ENCODE measurements at places on chromosomes 16 and 17.

GRCh38 chr17:46171939-46172338 lies 21.3 kb downstream of the KANSL1 start:
- no peak for DNase-seq

GRCh38 chr17:44922136-44922535 lies 6.8 kb upstream of the GFAP start:
- DNase-seq: no peak

DNA sequence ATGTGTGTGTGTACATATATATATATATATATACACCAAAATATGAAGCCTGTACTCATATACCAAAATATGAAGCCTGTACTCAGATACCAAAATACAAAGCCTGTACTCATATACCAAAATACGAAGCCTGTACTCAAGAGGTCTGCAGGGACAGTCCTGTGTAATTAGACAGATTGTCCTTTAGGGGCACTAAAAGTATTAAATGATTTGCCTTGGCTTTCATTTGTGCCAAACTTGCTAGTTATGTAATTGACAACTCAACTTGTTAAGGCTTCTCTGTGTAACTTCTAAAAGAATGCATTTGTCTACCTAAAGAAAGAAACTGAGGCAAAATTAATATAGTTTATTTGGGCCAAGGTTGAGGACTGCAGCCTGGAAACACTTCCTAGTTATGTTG lies 30.8 kb upstream of the DHX40 start:
- DNase-seq: no peak

DNA sequence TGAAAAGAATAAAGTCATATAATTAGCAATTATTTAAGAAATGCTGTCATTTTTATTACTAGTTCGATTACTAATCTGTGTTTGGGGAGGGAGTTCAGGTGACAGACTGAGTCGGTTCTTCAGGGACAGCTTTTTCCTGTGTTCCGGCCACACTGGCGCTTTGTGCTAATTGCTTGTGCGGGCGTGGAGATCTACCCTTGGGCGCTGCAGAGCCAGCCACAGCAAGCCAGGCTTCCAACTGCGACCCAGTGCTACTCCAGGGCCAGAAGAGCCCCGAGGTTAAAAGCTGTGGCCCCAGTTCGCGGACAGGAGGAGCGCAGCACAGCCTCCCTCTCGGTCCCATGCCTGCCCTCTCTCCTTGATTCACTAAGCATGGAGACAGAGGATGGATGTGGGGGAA lies 6.5 kb upstream of the OR2C1 start:
- DNase-seq: no peak

- DNase-seq: no peak
Observed at GRCh38 chr17:10072556-10073425, 125.6 kb downstream of the GAS7 start.

DNA sequence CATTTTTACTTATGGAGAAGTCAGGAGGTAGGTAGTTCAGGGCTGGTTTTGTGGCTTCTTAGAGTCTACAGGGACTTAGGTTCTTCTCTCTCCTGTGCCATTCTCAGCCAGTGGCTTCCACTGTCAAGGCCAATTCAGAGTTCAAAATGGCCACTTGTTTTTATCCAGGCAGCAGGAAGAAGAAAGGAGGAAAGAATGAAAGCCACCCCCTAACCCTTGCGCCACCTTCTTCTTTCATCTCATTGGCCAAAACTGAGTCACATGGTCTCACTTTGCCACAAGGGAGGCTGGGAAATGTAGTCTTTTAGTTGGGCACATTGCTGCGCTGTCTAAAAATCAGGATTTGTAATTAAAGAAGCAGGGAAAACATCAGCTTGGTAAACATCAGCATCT lies 60.8 kb upstream of the MED9 start:
- DNase-seq: no peak

GRCh38 chr16:28572696-28573510 lies 19.2 kb downstream of the SGF29 start:
- DNase-seq: no peak

DNA sequence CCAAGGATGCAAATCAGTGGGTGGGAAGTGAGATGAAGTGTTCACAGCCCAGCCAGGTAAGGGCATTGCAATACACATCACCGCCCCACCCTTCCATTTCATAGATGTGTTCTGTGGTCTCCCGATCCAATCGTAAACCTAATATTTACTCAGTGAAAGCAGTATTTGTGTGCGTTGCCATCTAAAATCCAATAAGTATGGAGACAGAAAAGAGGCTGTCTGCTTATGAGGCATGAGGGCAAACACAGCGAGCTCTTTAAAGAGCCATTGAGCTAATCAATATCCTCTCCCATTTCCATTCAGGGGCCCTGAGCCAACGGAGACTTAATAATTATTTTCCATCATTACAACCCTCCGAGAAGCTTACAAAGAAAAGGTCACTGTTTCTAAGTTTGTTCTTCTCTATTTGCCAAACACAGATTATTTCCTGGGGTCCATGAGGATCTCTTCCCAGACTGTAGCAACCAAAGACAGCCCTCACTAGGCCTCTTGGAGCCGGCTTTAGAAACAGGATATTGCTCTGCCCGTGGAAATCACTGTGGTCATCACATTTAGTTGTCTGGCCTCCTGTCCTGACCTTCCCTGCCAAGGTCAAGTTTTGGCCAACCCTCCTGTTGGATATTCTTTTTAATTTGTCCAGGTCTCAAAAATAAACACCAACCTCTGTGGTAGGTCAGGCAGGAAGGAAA lies 120.1 kb downstream of the SLC39A11 start:
- no peak for DNase-seq
